ENCODE measurements at places on chromosomes 5 and 9.

GRCh38 chr9:6852243-6852963 is 94.6 kb downstream of the KDM4C start:
- no peak for DNase-seq

DNA sequence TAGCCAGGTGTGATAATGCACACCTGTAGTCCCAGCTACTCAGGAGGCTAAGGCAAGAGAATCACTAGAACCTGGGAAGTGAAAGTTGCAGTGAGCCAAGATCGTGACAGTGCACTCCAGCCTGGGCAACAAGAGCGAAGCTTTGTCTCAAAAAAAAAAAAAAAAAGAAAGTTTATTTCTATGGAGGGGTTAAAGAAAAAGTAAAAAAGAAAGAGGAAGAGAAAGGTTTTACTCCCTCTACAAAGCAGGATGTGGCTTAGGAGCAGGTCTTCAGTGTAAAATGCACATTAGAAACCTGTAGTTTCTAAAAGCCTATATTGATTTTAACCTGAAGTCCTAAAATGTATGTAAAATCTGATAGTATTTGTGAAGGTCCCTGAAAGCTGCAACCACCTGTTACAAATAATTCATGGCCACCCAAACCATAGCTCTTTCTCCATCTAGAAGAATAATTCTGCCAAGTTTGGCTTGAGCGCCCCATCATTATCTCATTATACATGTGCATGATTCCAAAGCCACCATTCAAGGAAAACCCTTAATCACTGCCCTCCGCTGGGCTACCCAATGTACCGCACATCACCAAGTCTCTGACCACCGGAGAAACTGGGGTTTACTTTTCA is 3.4 kb downstream of the FNBP1 start:
- DNase-seq = no peak

- no peak for DNase-seq
Measured at GRCh38 chr5:111960476-111961215, 203.7 kb upstream of the NREP start.

- DNase-seq = no peak
Measured at GRCh38 chr9:27473111-27473529, 51.0 kb upstream of the IFNK start.

DNA sequence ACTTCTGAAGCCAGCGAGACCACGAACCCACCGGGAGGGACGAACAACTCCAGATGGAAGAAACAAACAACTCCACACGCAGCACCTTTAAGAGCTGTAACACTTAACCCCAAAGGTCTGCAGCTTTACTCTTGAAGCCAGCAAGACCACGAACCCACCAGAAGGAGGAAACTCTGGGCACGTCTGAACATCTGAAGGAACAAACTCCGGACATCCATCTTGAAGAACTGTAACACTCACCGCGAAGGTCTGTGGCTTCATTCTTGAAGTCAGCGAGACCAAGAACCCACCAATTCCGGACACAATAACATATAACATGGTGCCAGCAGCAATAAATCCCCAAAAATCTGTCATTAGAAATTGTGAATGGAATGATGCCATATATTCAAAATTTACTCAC is 180.9 kb downstream of the TLE1 start:
- DNase-seq = no peak

GRCh38 chr9:81559709-81560108 is 129.6 kb downstream of the TLE1 start:
- DNase-seq = no peak
